ENCODE measurements at places on chromosomes 2 and 18. TPM values are rescaled to one million over a fixed set of nuclear protein-coding genes. Genes with fewer than 3 reads are reported as not detected.

GRCh38 chr2:128467321-128467969, 148.8 kb upstream of the HS6ST1 start:
- DNase-seq: no peak

DNA sequence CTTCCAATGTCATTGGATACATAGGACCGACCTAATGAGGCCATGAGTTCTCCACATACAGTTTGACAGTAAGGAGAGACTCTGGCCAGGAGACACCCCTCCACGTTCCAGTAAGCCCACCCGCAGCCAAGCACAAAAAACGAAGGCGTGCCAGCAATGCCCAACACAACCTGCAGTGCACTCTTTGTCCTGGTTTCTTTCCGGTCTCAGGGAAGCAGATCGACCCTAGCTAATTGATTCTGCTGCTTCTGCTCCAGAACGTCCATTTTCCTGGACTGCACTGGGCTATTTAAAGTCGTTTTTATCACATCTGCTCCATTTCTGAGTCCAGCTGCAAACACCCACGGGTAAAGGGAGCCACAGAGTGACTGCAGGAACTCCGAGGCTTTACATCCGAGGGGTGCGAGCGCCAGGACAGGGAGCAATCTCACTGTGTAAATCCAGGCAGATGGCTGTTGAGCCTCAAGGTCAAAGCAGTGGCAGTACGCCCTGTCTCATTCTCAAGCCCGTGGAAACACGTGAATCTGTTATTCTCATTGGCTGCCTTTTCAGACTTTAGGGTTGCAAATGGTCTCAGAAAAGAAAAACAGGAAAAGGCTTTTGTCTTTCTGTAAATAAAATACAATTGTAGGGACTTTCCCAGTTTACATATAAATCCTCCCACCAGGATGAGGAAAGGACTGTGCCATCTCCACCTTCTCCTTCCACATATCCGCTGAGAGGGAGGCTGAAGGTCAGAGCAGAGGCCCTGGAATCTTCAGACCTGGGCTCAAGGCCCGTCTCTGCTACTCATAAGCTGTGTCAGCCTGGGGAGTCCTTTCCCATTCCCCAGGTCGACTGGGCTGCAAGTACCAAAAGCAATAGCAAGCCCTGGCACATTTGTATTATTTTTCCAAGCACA, 40.7 kb downstream of the TMEM163 start:
- no peak for DNase-seq

DNA sequence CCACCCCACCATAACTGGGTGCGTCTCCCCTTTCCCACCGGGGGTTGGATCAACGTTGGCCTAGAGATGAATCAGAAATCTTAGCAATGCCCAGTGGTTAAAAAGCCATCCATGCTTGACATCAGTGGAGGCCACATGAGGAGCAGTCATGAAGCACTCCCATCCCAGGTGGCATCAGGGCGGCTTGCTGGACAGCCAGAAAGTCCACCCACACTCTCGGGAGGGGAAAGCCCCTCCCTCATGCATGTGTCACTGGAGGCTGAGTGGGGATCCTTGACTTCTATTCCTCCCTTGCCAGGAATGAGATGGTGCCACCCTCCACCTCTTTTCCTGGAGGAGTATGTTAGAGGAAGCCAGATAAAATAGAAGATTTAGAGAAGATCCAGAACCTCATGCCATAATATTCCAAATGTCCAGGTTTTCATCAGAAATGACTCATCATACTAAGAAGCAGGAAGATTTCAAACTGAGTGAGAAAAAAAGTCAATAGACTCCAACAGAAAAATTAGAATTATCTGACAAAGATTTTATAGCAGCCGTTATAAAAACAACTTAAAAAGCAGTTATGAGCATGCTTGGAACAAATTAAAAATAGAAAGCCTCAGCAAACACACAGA, 507.1 kb upstream of the ID2 start:
- DNase-seq: no peak

DNA sequence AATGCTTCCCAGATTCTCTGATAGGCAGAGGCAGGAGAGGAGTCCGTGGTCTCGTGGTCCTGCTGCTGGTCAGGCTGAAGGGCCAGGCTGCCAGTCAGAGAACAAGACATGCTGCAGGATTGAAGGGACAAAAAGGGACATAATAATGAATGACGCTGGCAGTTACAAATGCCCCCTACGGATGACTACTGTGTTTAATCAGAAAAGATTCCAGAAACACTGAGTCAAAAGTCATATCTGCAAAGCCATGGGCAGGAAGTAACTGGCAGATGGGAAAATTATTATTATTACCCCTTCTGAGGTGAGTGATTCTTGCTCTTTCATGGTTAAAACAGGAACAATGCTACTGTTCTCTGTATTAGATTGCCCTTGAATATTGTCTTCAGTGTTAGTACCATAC, 19.0 kb downstream of the LCT start:
- no peak for DNase-seq

GRCh38 chr18:59402432-59403090, 43.5 kb upstream of the LMAN1 start:
- DNase-seq: peak; percentile 65

DNA sequence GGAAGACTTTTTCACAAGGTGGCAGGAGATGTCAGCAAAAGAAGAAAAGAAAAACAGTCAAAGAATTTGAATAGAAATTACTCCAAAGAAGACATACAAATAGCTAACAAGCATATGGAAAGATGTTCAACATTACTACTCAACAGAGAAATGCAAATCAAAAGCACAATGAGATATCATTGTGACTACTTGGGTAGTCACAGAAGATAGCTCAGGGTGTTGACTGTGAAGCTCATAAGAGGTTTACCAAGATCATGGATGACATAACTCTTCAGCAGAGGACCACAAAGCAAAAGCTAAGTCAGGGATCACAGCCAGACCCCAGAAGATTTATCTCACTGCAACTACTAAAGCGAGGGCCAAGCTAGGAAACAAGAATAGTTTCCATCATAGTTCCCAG, 53.0 kb upstream of the TANK start:
- no peak for DNase-seq

GRCh38 chr2:24315669-24316068, 44.7 kb downstream of the ITSN2 start:
- DNase-seq: peak; percentile 16

DNA sequence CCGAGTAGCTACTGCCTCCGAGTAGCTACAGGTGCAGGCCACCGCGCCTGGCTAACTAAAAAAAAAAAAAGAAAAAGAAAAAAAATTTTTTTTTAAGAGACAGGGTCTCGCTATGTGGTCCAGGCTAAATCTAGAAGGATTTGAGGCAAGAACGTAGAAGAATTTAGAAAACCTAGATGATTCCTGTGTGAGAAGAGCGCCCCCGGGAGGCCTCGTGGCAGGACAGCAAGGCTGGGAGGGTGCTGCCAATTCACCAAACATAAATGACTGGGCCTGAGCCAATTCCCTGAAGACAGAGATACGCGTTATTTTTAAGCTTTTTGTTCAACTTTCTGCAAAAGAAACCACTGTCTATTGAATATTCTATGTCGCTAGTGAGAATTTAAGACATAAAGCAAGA, 90.1 kb upstream of the TGFA start:
- DNase-seq: no peak

GRCh38 chr2:111062417-111062816, 58.3 kb upstream of the BCL2L11 start:
- no peak for DNase-seq

DNA sequence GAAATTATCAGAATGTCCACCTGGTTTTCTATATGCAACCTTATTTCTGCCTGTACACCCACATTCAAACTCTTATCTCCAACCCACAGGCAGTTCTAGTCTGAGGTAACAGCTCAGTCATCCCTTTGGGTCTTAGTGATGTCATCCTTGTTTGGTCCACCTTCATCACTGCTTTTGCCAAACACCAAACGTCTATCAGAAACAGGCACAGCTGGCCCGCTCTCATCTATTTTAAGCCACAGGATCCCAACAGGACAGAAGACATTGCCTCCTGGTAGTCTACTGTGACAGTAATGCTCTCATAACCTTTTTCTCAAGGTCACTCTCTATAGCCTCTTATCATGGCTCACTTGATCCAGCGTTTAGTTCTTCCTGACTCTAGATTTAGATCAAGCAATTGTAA, 99.0 kb upstream of the CHAC2 start:
- DNase-seq: no peak

GRCh38 chr18:58208207-58208932, 164.3 kb downstream of the NEDD4L start:
- DNase-seq: no peak

DNA sequence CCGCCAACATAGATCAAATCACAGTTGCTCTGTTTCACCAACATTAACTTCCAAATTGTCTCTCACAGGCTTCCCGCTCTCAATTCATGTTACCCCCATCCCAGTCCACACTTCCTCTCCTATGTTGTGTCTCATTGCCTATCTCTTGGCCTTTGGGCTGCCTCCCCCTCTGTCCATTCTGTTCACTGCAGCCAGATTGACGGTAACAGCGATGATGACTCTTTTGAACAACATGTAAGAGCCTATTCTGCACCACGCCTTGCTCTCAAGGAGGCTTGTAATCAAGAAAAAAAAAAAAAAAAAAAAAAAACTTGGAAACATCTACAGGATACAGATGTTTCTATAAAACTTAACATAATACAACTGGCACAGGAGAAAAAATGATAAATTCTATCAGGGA, 77.3 kb upstream of the RMDN2 start:
- no peak for DNase-seq

- peak; percentile 34 for DNase-seq
Measured at GRCh38 chr18:68520406-68521075, 194.4 kb downstream of the TMX3 start.

DNA sequence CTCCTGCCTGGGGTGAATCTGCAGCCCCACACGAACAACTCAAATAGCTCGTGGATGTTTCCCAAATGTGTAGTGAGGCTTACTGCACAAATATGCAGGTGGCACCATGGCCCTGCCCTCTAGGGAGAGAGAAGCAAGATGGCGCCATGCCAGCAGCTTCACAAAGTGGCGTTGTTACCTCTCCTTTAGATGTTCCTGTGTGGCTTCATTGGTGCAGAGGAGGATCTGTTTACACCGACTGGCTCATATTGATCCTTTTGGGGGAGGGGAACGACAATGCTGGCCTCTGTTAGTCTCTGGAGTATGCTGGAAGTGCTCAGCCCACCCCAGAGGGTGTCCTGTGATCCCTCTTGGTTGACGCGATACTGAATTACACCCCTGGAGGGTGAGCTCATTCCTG, 99.5 kb upstream of the GATA6 start:
- DNase-seq: no peak

GRCh38 chr2:67888351-67889005, 174.3 kb downstream of the C1D start:
- no peak for DNase-seq

- DNase-seq: peak; percentile 34
Measured at GRCh38 chr2:129877795-129878775, 101.4 kb upstream of the RAB6C start.

GRCh38 chr2:26039603-26040323, 5.9 kb downstream of the RAB10 start:
- no peak for DNase-seq

GRCh38 chr2:101758001-101758400, 60.5 kb downstream of the MAP4K4 start:
- DNase-seq: no peak

GRCh38 chr2:46703588-46703987, 212.0 kb downstream of the MCFD2 start:
- DNase-seq: no peak

- DNase-seq: peak; percentile 100
Measured at GRCh38 chr2:105455488-105456003, 56.7 kb upstream of the FHL2 start.

DNA sequence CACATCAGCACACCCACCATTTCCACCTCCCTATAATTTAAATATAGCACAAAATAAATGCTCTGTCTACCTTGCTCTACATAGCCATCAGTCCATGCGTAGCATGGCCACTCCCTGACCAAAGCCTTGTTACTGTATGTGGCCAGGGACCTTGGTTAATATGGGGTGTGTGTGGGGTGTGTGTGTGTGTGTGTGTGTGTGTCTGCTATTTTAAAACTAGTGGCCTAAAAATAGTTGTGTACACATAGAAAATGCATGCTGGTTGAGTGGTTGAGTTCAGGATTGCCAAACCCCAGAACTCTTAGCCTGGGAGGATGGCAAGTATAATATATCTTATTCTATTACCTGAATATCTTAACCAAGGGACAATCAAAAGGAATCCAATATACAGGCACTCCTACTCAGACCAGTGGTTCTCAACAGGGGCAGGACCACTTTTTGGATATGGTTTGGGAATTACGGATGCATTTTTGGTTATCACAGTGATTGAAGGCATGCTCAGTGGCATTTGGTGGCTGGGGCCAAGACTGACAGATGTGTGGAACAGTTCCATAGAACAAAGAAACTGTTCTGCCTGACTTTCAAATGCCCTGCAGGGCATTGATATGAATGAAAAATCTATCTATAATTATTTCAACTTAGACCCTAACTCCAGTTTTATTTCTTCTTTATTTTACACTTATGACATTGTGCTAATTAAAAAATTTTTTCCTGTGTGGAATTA, 72.3 kb upstream of the PSME4 start:
- no peak for DNase-seq

DNA sequence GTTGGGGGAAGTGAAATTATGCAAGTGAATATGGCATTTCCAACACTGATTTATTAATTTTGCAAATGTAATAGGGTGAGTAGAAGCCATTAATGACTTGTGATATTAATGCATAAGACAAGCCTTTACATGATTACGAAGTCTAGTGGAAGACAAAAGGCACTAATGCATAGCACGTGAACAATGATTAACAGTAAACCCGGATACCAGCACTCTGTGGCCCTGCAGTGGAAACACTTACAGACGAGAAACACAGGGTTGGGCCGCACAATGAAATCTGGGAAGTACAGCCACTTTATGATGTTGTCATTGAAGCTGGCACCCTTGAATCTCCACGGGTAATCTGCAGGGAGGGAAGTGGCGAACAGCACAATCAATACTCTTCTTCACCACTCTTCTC, 233.4 kb downstream of the NAPG start:
- no peak for DNase-seq

Gene LOXHD1
- total RNA-seq: 0.14 TPM

Gene ADCYAP1
- not detected for total RNA-seq

Gene ZNF516
- total RNA-seq: 56.1 TPM

Gene SPC25
- 2.0 TPM for total RNA-seq

Gene ANKRD29
- total RNA-seq: 0.27 TPM

Gene EHBP1
- 27.9 TPM for total RNA-seq

Gene METTL8
- 26.6 TPM for total RNA-seq

Gene RNF144A
- total RNA-seq: 23.5 TPM

Gene CTAGE1
- total RNA-seq: not detected

Measured in kidney epithelial cell (primary cell).